ENCODE measurements at places on chromosomes 1 and 21.

DNA sequence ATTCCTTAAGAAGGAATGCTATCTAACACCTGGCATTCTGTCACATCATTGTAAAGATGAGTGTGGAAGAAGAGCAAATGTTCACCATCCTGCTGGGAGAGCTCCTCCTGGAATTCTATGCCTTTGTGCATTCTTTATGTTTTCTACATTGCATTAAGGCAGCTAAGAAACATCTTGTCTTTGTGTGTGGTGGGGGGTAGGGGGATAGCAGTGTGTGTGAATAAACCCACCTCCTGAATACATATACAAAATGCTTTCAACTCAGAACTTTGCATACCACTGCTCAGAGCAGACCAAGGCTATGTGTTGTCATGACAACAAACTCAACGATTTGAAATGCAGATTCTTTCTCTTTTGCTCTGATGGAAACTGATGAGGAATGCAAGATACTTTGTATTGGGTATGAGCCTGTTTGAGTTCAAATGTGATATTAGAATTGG lies 193.6 kb upstream of the KAZN start:
- DNase-seq = no peak

DNA sequence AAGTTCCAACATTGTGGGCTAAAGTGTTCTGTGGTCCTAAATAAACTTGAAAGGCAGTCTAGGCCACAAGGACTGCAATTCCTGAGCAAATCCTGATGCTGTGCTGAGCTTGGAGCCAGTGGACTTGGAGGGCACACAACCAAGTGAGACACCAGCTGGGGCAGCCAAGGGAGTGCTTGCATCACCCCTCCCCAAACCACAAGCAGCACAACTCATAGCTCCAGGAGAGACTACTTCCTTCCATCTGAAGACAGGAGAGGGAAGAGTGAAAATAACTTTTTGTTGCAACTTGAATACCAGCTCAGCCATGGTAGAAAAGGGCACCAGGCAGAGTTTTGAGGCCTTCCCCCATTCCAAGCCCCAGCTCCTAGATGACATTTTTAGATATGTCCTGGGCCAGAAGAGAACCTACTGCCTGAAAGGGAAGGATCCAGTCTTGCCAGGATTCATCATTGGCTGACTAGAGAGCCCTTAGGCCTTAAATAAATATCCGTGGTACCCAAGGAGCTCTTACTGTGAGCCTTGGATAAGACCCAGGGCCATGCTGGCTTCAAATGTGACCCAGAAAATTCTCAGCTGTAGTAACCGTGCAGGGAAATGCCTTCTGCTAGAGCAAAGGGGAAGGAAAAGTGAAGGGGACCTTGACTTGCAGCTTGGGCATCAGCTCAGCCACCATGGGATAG lies 35.4 kb upstream of the LRRC8B start:
- no peak for DNase-seq

DNA sequence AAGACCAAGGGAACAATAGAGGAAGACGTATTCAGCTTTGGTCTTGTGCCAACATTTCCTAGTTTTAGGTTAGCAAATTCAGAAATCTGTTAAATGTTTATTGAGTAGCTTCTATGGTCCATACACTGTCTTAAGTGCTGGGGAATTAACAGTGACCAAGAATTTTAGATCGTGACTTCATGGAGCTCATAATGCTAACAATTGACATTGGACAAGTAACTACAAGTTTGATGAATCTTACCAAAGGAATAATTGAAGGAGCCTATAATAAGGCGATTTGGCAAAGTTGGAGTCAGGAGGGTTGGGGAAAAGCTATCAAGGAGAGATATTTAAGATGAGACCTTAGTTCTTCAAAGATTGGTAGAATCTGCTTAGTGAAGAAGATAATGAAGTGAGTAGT lies 1.4 kb upstream of the SLAMF9 start:
- no peak for DNase-seq

GRCh38 chr1:102776071-102776470 lies 332.3 kb downstream of the COL11A1 start:
- peak; percentile 47 for DNase-seq

- DNase-seq = no peak
These were observed 6.8 kb upstream of the TEKT2 start for GRCh38 chr1:36076979-36077573.

- DNase-seq = no peak
These were observed 1.0 kb upstream of the HP1BP3 start for GRCh38 chr1:20787840-20788795.

- no peak for DNase-seq
These were observed 12.6 kb upstream of the RHBG start for GRCh38 chr1:156356262-156356874.

DNA sequence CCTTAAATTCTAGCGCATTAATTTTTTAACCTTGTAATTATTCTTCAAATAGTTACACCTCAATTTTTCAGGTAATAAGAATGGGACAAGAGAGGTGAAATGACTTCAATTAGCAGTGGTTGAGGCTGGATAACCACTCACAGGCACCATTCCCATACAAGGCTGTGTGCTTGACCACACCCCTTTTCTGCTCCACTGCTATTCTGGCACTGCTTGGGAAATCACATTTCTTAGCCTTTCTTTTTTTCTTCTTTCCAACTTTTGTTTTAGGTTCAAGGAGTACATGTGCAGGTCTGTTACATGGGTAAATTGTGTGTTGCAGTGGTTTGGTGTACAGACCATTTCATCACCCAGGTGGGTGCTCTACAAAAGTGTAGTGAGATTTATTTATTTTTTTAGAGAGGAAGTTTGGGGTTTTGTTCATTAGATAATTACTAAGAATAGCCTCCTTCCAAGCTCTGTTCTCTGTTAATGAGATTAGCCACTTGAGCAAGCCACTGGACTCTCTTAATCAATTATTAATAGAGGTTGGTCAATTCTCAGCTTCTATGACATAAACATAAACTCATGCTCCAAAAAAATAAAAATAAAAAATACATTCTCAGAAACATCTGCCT lies 14.4 kb downstream of the ILDR2 start:
- no peak for DNase-seq

- no peak for DNase-seq
These were observed 79.3 kb upstream of the TLR5 start for GRCh38 chr1:223222377-223222776.

DNA sequence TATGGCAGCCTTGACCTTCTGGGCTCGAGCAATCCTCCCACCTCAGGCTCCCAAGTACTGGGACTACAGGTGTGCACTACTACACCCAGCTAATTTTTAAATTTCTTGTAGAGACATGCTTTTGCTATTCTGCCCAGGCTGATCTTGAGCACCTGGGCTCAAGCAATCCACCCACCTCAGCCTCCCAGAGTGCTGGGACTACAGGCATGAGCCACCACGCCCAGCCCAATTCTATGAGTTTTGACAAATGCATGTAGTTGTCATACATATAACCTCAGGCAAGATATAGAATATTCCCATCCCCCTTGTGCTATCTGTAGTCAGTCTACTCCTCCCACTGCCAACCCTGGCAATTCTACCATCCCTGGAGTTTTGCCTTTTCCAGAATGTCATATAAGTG lies 38.7 kb upstream of the TTC22 start:
- DNase-seq = no peak

DNA sequence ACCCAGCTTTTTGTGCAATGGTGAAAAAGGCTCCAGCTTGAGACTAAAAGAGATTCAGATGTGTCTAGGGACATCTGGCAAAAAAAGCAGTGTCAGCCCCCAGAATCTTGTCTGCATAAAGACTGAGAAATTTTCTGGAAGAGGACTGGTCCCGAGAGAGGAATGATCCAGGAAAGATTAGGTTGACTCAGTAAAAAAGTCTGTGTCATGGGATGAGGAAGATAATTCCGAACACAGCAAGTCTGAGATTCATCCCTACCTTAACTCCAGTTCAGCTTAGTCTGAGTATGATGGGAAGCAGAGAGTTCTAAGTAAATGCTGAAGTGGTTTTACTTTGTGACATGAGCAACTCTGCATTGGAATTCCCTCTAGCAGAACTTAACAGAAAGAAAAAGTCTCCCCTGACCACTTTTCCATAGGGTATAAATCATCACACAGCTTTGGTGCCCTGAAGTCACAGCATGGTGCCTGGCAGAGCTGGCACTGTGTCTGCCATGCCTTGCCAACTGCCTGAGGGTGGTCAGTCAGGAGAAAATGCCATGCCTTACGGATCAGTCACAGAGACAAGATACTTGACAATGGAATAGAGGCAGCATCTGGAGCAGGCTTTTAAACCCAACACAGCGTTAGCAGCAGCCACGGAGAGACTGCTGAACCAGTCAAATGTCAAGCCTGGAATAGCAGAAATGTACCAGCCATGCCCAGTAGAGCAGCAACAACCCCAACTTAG lies 153.4 kb downstream of the ZC3H11B start:
- no peak for DNase-seq

- no peak for DNase-seq
These were observed 360.7 kb downstream of the TBX15 start for GRCh38 chr1:118627435-118627834.

DNA sequence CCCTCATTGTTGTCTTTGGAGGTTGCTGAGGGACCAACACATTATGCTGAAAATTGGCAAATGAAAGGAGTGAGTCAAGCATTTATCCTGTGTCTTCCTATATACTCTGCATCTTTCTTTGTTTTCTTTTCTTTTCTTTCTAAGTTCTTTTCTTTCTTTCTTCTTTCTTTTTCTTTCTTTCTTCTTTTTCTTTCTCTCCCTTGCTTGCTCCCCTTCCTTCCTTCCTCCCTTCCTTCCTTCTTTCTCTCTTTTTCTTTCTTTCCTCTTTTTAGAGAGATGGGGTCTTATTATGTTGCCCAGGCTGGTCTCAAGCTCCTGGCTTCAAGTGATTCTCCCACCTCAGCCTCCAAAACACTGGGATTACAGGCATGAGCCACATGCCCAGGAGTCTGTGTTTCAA lies 28.3 kb upstream of the COX20 start:
- no peak for DNase-seq

GRCh38 chr1:30101016-30101415 lies 622.4 kb downstream of the MATN1 start:
- DNase-seq = no peak

DNA sequence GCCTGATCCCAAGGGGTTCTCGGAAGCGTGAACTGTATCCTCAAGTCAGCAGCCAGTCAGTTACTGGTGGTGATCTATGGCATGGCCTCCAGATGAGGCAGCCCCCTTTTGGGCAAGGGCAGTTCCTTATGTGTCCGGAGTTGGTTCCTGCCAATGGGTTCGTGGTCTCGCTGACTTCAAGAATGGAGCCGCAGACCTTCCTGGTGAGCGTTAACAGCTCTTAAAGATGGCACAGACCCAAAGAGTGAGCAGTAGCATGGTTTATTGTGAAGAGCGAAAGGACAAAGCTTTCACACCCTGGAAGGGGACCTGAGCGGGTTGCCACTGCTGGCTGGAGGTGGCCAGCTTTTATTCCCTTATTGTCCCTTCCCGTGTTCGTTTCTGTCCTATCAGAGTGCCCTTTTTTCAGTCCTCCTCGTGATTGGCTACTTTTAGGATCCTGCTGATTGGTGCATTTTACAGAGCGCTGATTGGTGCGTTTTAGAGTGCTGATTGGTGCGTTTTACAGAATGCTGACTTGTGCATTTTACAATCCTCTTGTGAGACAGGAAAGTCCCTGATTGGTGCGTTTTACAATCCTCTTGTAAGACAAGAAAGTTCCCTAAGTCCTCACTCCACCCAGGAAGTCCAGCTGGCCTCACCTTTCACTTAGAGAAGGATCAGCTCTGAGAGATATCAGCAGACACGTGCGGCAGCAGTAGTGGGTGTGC lies 8.9 kb upstream of the IL10RB start:
- DNase-seq = no peak

DNA sequence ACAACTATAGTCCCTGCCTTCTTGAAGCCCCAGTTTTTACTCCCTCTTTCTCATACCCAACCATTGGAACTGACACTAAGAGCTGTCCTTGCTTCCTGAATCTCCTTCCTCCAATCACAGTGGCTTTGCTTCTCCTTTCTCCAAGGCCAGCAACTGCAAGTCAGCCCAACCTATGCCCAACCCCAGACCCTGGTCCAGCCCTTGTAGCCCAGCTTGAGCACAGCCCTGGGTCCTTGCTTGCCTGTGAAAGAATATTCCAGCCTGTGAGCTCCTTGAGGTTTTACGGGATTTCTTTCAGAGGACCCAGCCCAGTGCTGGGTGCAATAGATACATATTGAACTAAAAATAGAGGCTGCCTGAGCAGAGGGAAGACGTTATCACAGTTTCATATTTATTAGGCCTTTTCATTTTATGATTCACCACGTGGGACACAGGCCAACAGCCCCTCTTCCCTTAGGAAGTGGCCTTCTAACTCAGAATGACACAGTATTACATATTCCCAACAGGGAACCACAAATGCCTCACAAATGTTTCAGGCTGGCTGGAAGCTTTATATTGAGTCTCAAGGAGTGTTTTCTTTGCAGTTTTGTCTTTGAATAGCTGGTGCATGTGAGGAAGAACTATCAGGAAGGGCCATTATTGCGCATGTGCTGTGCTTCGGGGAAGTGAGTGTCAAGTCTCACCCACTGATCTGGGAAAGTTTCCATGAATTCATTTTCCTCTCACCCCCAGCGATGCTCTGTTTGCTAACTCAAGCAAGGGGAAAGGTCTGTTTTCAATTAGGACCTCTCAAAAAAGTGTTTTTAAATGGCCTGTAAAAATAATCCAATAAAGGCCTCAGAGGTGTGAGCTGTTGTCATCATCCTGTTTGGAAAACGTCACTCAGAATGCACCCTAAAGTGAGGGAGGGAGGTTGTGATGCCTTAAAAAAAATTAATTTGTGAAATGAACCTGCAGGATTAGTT lies 92.3 kb upstream of the NFIA start:
- DNase-seq = no peak

DNA sequence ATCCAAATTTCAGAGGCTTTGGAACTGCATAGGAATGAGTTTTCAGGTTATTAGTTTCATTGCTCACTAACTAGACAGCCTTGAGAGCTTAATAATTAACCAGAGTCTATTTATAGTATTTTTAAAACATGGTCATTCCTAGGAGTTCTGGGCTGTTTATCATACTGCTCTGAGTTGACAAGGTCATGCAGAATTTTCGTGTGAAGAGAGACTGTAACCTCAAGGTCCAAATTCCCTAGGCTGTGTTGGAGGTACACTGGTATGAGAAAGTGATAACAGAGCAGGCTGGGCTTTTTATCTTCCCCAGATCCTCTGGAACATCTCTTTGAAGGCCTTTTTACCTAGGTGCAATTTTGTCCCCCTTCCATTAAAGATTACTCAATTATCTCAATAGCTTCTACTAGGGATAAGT lies 736.3 kb downstream of the LTN1 start:
- no peak for DNase-seq

GRCh38 chr21:44506279-44507255 lies 33.4 kb downstream of the KRTAP10-1 start:
- no peak for DNase-seq

DNA sequence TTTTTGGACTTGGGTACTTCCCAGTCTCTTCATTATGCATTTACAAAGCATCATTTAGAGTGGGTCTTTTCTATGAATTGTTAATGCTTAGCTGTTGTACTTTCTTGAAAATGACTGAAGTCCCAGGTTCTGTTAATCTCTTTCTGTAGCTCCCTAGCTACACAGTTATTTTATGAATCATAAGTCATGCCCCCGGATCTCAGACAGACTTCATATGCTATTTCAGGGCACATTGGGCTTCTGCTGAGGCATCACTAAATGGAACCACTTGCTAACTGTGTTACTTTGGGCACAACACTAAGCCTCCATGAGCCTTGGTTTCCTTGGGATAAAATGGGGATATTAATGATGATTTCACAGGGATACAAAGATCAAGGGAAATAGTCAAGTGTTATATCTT lies 55.5 kb upstream of the RBM15 start:
- no peak for DNase-seq

All from NCI-H774 (cell line).